Body of pancreas (tissue), 4 donors: ENCODE measurements at places on chromosomes 7 and 10.

- DNase-seq: no peak
These were observed 195.7 kb upstream of the CELF2 start for GRCh38 chr10:10821926-10822325.

DNA sequence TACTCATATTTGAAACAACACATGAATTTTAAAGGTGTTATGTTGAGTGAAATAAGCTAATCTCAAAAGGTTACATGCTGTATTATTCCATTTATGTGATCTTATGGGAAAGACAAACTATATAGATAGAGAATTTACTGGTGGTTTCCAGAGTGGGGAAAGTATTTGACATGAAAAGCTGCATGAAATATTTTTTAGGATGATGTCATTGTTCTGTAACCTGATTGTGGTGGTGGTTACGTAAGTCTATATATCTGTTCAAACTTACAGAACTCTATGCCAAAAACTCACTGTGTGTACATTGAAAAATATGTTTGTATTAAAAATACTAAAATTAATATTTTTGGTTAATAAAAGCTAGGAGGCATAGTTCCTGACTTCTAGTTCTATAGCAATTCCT is 453.0 kb downstream of the SORCS3 start:
- no peak for DNase-seq

DNA sequence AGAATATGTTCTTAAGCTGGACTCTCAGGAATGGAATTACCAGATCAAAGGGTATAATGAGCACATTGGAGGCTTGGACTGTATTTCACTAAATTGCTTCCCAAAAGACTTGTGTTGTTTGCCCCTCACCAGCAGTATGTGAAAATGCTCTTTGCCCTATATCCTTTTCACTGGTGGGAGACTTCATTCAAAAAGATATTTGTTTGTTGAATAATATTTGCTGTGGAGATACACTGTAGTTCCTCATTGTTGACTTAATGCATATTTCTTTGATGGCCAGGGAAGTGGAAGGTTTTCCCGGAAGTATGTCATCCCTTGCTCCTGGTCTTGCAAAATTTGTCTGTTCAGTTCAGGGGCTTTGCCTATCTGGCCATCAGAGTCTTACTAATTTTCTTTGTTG is 19.4 kb downstream of the GSTO2 start:
- no peak for DNase-seq

DNA sequence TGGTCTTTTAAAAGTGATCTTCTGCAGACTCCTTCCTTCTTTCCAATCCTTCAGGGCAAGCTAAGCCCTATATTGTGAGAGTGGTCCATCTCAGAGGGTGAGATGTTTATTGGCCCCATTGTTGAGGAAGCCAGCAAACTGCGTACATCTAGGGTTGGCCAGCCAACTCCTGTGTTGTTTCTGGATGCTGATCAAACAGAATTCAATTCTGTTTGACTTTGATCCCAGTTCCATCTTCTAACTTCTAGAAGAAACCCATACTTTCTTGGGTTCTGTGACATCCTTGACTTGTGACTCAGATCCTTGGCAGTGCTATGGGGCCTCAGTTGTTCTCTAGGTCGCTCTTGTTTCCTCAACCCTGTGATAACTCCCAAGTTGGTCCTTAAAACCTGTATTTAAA is 116.2 kb downstream of the LSMEM1 start:
- no peak for DNase-seq

- DNase-seq: no peak
These were observed 44.9 kb downstream of the TLL2 start for GRCh38 chr10:96468845-96469244.

- DNase-seq: no peak
These were observed 560.0 kb upstream of the GALNT17 start for GRCh38 chr7:70571961-70572360.

DNA sequence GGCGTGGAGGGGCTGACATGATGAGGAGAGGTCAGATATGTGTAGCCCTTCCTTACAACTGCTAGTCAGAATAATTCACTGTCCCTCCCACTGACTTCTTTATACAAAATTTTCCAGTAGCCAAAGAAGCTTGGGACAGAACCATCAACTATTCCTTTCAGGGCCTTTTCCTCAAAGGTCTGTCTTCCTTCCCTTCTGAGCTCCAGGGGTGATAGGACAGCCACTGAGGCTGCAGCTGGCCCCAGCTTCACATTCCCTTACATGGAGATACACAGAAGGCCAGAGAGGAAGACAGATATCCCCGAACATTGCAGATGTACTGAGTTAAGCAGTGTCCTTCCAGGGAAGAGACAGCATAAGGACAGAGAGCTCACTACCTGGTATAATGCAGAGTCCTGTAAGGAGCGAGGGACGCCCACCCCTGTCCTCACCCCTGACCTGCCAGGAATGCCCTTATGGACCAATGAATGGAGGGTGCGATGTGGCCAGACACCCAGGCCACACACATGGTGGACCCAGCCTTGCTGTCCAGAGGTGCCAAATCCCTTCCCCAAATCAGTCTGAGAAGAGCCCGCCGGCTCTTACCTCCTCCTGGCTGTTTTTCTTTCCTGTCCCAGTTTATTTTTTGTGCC is 754.7 kb downstream of the GRID1 start:
- DNase-seq: no peak

GRCh38 chr7:101319401-101319800 is 2.2 kb downstream of the IFT22 start:
- DNase-seq: no peak

DNA sequence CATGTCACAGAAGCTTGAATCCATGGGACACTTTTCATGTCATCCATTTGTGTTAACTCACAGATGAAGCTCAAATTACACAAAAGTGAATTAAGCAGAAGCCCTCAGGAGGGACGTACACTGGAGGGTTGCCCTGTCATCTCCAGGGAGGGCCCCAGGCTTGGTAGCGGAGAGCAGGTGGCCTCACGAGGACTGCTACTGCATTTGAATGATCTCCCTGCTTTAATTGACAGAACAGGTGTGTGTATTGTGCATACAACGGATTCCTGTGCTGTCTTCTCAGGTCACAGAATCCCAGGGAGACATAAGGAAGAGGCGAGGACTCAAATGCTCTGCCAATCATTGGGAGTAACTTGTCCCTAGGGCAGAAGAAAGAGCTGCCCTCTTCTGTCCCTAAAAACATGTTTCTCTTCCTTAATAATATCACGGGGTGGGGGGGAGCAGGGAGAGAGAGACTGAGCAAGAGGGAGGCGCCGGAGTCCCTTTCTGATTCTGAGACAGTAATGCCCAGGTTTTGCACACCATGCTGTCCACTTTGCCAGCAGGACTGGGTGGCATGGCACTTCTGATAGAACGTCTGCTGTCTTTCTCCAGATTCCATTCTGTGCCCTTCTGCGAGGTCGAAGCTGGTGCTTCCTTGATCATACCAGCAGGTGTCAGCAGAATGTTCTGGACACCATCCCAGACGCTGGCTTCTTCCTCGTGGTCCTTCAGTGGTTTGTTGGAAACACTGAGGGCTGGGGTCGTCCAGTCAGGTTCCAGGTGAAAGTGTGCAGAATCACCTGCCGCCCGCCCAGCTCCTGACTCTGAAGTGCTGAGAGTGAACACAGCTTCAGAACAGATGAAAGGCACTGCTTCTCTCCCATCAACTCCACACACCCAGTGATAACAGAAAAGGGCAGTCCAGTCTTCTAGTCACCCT is 26.2 kb upstream of the RASGEF1A start:
- DNase-seq: peak; percentile 70

GRCh38 chr10:4260483-4261124 is 475.6 kb upstream of the KLF6 start:
- DNase-seq: no peak

- no peak for DNase-seq
These were observed 654 bp downstream of the ALKBH4 start for GRCh38 chr7:102463841-102464576.

GRCh38 chr10:128068398-128069285 is 57.6 kb downstream of the MKI67 start:
- no peak for DNase-seq

DNA sequence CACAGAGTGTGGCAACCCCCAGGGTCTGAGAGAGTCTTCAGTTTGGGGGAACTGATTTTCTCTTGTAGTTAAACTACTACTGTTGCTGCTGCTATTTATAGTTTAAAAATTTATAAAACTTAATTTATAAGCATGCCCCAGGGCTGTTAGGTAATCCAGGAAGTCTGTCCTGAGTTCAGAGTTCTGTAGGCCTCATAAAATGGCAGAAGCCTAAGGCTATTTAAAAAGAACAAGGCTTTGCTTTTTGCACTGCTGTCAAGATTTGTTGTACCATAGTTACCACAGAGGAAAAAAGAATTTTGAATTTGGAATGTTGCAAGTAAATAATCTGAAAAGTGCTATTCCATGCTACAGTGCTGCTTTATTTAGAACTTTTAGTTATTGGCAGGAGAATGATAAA is 66.1 kb downstream of the AGK start:
- DNase-seq: no peak

DNA sequence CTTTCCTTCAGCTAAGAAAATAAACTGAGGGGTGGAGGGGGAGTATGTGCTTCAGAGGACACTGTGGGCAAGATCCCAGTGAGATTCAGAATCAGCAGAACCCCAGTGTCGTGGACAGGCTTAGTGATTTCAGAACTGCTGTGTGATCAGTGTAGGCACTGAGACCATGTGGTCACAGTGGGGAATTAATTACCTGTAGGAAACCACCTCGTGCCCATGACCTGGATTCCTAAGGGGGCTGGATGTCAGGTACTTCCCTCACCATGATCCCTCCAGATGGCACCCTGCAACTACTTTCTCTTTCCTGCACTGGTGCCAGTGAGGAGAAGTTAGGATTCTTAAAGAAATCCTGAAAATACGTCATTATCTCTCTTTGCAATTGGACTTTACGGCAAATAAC is 64.4 kb downstream of the HBP1 start:
- no peak for DNase-seq

GRCh38 chr7:18889436-18889835 is 228.0 kb downstream of the TWIST1 start:
- no peak for DNase-seq

DNA sequence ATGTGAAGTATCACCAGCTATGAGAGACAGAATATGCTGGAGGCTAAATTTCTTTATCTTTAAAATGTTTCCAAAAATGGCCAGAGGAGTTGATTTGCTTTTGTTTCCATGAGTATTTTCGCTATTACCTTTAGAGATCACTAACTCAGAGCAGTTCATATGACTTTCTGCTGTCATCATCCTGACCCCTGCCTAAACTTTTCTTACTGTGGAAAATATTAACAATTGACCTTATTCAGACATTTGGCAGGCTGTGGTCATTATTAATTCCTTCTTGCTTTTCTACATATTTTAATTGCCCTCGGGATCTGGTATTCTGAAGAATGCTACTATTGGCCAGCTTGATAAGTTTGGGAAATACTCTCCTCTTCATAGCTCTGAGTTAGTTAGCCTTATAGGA is 156.5 kb downstream of the EXOC4 start:
- no peak for DNase-seq

- DNase-seq: no peak
These were observed 10.8 kb downstream of the MTERF1 start for GRCh38 chr7:91869661-91870060.

DNA sequence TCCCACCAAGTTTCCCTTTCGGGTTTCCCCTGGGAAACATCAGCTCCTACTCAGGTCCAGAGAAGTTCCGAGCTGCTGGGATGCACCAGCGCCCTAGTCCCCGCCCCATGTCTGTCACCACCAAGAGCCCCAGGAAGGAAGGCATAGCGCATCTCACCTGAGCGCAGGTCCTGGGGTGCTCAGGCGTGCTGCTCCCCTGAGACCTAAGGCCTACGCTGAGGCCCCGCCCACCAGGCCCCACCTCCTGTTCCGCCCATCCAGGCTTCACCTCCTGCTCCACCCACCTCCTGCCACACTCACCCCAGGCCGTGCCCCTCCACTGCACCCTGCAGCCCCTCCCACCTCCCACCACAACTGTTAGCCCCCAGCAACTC is 1.2 kb upstream of the TFR2 start:
- no peak for DNase-seq

DNA sequence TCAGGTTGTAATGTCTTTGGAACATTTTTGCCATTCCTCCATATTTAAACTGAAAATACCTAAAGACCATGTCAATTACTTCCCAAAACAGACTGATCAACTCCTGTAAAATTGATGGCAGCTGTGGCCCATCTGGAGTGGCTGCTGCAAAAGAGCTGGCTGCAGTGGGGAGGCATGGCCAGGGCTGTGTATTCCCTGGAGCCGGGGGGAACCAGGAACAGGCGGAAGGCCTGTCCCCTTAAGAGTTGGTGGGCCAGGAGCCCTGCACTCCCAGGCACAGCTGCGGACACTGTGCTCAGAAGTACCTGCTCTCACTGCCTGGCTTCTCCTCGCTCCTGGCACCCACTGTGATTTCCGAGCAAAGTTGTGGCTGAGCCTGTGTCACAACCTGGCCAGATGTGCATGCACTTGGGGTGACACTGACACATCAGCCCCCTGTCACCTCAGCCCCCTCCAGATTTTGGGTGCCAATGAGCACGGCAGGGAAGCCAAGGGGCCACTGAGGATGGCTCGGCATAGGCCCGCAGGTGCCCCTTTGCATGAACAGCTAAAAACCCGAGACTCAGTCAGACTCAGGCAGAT is 116.1 kb downstream of the DGKB start:
- DNase-seq: no peak

DNA sequence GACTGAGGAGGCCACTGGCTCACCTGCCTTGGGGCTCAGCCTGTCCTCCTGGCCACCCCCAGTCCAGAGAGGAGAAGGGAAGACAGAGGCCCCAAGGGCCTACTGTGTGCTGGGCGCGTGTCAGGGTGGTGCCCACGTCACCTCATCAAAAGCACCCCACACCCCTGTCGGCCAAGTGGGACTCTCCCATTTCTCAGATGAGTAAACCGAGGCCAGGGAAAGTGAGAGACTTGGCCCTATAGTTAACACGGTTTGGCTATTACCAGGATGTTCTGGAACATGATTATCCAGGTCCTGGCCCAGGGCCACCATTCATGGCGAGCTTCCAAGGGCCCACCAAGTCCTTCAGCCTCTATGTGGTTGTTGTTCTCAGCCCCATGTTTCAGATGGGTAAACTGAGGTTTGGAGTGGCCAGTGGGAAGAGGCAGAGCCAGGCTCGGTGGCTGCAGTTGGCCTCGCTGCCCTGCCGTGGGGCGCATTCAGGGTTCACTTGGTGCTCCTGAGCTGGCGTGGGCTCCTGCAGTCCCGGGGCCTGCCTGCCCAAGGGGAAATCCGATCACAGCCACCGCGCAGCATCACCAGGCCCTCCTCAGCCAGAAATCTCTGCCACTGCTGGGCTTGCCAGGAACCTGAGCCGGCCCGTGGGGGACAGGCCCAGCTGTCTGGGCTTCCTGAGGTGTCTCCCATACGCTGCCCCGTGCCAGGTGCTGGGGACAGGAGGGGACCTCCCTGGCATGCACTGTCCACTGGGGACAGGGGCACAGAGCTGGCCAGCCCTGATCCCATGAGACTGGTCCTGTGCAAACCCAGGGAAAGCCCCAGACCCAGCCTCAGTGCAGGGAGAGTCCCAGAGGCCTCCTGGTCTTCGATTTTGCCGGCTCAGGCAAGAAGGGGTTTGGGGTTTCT is 117.7 kb upstream of the TNRC18 start:
- no peak for DNase-seq

- DNase-seq: no peak
These were observed 50.1 kb upstream of the PRKAR1B start for GRCh38 chr7:776992-777727.

DNA sequence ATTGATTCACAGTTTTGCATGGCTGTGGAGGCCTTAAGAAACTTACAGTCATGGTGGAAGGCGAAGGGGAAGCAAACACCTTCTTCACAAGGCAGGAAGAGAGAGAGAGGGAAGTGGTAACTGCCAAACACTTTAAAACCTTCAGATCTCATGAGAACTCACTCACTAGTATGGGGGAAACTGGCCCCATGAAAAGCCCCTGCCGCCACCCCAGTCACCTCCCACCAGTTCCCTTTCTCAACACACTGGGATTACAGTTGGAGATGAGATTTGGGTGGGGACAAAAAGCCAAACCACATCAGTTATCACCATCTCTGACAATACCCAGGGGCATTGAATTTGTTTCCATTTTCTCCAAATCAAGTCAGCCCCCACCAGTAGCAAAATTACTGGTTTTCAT is 740.4 kb downstream of the GATA3 start:
- no peak for DNase-seq
